ENCODE measurements at places on chromosomes 13 and 19. TPM values are rescaled to one million over a fixed set of nuclear protein-coding genes. Genes with fewer than 3 reads are reported as not detected.

The F2RL3 gene
- not detected for total RNA-seq

The FAM98C gene
- 29.0 TPM for total RNA-seq

The ZNF121 gene
- total RNA-seq: 3.5 TPM

The RFPL4A gene
- 0.66 TPM for total RNA-seq

The FAAP24 gene
- 16.1 TPM for total RNA-seq
